Suprapubic skin (tissue), 4 donors: ENCODE measurements at places on chromosomes 5 and 9.

DNA sequence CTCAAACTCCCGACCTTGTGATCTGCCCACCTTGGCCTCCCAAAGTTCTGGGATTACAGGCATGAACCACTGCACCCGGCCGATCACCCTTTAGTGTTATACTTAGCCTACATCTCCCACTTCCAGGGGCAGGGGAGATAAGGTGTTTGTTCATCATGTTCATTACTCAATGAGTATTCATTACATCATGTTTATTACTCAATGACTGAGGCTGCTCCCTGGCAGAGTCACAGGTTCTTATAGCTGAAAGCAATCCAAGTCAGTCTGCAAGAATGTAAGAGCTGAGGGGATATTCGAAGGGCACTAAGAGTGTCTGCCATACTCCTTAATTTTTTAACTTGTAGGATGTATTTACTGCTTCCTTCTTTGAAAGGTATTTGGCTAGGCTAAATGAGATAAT lies 214.2 kb downstream of the SPATA31D1 start:
- no peak for DNase-seq
- no peak overlapping the region for H3K4me3 ChIP-seq
- H3K27me3 ChIP-seq: peaks cover 3% of the 10 kb centered on the region
- no peaks in the 10 kb centered on the region for H3K4me1 ChIP-seq

DNA sequence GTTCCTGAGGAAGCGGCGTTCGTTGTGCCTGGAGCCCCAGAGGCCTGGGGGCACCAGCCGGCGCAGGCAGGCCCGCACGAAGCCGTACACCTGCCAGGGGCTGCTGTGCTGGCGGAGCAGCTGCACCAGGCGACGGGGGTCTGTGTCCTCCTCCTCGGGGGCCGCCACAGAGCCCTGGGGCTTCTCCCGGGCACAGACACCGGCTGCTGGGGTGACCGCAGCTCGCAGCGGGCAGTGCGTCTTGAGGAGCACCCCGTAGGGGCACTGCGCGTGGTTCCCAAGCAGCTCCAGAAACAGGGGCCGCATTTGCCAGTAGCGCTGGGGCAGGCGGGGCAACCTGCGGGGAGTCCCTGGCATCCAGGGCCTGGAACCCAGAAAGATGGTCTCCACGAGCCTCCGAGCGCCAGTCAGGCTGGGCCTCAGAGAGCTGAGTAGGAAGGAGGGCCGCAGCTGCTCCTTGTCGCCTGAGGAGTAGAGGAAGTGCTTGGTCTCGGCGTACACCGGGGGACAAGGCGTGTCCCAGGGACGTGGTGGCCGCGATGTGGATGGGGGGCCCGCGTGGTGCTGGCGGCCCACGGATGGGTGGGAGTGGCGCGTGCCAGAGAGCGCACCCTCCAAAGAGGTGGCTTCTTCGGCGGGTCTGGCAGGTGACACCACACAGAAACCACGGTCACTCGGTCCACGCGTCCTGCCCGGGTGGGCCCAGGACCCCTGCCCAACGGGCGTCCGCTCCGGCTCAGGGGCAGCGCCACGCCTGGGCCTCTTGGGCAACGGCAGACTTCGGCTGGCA lies 1.3 kb downstream of the TERT start:
- H3K27ac ChIP-seq: no peak overlapping the region
- H3K36me3 ChIP-seq: no peaks in the 10 kb centered on the region
- H3K27me3 ChIP-seq: peaks cover 64% of the 10 kb centered on the region
- no peak for DNase-seq
- H3K4me3 ChIP-seq: no peak overlapping the region
- peaks cover 17% of the 10 kb centered on the region for H3K4me1 ChIP-seq

DNA sequence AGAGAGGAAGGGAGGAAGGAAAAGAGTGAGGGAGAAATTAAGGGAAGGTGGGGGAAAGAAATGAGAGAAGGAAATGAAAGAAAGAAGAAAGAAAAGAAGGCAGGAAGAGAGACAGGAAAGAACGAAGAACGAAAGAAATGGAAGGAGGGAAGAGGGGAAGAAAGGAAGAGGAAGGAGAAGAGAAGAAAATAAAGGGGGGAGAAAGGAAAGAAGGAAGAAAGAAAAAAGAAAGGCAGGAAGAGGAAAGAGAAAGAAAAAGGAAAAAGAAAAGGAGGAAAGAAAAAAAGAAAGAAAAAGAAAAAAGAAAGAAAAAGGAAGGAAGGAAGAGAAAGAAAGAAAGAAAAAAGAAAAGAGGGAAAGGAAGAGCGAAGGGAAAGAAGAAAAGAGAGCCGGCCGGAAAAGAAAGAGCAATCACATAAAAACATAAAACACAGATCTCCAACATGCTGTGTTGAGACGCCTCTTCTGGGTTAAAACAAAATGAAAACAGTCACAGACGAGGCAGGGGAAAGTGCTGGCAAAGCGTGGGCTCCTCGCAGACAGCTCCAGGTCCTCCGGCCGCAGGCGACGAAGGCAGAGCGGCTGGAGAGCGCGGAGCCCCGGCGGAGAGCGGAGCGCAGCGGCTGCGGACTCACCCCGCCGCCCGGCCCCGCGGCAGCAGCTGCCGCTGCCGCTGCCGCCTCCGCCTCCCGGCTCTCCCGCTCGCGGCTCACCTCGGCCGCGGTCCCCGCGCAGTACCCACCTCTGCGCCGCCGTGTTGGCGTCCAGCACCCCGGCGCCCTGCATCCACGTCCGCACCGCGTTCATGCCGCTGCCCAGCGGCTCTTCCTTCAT lies 896 bp downstream of the EBF1 start:
- peaks cover 56% of the 10 kb centered on the region for H3K4me1 ChIP-seq
- H3K4me3 ChIP-seq: peak overlapping the region; percentile 66
- peak overlapping the region; percentile 90 for H3K27ac ChIP-seq
- H3K27me3 ChIP-seq: peaks cover 84% of the 10 kb centered on the region
- no peak for DNase-seq

GRCh38 chr9:1083325-1083913 lies 33.3 kb downstream of the DMRT2 start:
- H3K4me3 ChIP-seq: peak overlapping the region; percentile 32
- no peak overlapping the region for H3K27ac ChIP-seq
- H3K27me3 ChIP-seq: no peaks in the 10 kb centered on the region

DNA sequence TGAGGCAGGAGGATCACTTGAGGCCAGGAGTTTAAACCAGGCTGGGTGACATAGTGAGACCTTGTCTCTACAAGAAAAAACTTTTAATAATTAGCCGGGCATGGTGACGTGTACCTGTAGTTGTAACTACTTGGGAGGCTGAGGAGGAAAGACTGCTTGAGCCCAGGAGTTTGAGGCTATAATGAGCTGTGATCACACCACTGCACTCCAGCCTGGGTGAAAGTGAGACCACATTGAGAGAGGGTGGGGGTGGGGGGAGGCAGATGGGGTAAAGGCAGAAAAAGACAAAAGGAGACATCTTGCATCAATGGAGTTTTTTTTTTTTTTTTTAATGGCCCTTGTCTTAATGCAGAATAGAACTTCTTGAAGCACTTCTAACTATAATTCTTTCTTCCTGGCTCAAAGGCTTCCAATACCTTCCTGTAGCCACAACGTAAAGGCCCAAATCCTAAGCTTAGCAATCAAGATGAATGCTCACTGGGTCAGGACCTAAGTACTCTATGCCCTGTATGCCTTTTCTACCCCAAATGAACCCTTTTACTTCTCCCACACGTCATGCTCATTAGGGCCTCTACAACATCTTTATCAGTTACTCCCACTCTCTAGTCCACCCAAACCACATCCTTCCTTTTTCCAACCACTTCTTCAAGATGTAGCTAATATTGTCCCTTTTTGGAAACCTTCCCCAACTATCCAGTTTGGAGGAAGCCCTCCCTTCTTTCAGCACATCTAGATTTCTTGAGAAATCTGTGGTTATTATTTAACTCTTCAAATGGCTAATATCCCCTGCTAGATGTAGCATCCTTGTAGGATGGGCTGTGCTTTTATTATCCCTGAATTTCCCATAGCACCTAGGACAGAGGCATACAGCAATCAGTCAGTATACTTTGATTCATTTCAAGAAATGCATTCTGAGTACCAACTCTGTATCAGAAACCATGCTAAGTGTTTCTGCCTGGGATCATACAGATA lies 40.8 kb downstream of the CSF2 start:
- DNase-seq: no peak
- H3K4me3 ChIP-seq: no peak overlapping the region
- no peaks in the 10 kb centered on the region for H3K36me3 ChIP-seq
- H3K4me1 ChIP-seq: no peaks in the 10 kb centered on the region
- no peak overlapping the region for H3K27ac ChIP-seq

GRCh38 chr5:66987126-66987525 lies 209.5 kb downstream of the CD180 start:
- DNase-seq: no peak
- no peak overlapping the region for H3K27ac ChIP-seq
- H3K36me3 ChIP-seq: no peaks in the 10 kb centered on the region
- peaks cover 10% of the 10 kb centered on the region for H3K4me1 ChIP-seq

GRCh38 chr9:20320921-20321320 lies 301.4 kb downstream of the MLLT3 start:
- H3K4me1 ChIP-seq: peaks cover 25% of the 10 kb centered on the region
- peak overlapping the region; percentile 74 for H3K27ac ChIP-seq
- no peaks in the 10 kb centered on the region for H3K36me3 ChIP-seq
- H3K4me3 ChIP-seq: no peak overlapping the region
- no peak for DNase-seq

DNA sequence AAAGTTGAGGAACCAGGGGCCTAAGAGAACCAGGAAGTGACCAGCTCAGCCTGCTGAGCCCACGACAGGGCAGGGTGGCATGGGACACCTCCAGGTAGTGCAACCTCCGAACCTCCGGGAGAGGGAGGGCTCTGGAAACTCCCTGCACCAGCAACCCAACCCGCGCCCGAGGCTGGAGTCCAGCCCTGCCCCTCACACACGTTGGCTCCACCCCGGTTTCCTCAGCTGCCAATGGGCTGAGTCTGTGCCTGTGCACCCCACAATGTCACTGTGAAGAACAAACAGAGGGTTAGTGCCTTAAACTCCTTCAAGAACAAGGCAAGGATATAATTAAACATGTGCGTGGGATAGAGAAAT lies 17.0 kb upstream of the UNC5A start:
- peaks cover 98% of the 10 kb centered on the region for H3K27me3 ChIP-seq
- DNase-seq: no peak
- H3K36me3 ChIP-seq: no peaks in the 10 kb centered on the region
- peaks cover 8% of the 10 kb centered on the region for H3K4me1 ChIP-seq

- peak within 1 kb of the TSS; percentile 1 for H3K27ac ChIP-seq
- DNase-seq: peak; percentile 81
- H3K4me1 ChIP-seq: peaks cover 26% of the 10 kb centered on the region
- H3K27me3 ChIP-seq: peaks cover 6% of the 10 kb centered on the region
Measured at GRCh38 chr9:133163504-133164172, at the start of gene GBGT1. Gene GBGT1 (minus strand): TSS chr9:133163914. CDS start chr9:133162412, 1,502 bp downstream.

DNA sequence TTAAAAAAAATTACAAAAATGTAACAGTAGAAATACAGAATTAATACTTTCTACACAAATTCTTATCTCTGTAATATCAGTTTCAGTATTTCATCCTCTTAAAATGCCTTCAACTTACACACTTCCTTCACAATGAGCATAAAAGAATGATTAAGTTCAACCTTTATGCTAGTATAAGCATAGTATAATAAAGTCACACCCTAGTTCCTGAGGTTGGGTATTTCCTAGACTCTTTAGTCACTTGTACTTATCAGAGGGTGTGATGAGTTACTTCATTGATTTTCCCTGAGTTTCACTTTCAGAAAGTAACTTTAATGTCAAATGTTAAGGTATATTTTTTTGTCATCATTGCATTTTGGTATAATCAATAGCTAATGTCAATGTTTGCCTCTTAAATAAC lies 302.4 kb downstream of the PDE4D start:
- no peak overlapping the region for H3K27ac ChIP-seq
- H3K4me1 ChIP-seq: peaks cover 17% of the 10 kb centered on the region
- H3K36me3 ChIP-seq: no peaks in the 10 kb centered on the region
- H3K4me3 ChIP-seq: no peak overlapping the region
- no peak for DNase-seq

GRCh38 chr5:149406203-149406978 lies 27.3 kb upstream of the IL17B start:
- peak overlapping the region; percentile 42 for H3K4me3 ChIP-seq
- no peaks in the 10 kb centered on the region for H3K27me3 ChIP-seq
- H3K36me3 ChIP-seq: no peaks in the 10 kb centered on the region
- H3K4me1 ChIP-seq: peaks cover 9% of the 10 kb centered on the region
